ENCODE measurements at places on chromosomes 13 and 19.

GRCh38 chr13:94674609-94675348 lies 37.6 kb downstream of the SOX21 start:
- DNase-seq, result peak; percentile 15

- DNase-seq, result no peak
These were observed 323.6 kb downstream of the TDRD3 start for GRCh38 chr13:60720590-60720989.

DNA sequence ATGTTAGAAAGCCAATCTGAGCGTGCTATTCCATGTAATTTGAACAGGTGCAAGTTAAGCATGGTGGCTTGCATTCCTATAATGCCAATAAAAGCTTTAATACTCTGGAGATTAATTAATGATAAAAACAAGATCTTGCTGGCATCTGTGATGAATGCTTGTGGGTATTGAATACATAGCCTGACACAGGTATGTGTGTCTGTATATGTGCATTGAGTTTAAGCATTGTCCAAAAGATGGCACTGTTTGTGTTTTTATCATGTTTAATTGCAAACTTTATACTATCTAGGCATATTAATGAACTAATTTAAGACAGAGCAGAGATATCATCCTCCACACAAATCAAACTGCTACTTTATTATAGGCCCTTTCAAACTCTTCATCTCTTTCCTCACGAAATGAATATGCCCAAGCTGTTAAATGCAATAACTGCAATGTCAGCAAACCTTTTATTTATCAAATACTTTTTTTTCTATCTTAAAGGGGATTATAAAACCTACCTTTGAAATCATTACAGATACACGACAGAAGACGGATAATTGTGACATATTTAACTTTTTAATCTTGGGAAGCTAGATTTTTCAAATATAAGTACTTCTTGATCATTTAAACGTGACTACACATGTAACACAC lies 86.5 kb downstream of the TNFSF11 start:
- peak; percentile 34 for DNase-seq

- DNase-seq, result no peak
These were observed 149.5 kb upstream of the ZNF507 start for GRCh38 chr19:32195706-32196610.

DNA sequence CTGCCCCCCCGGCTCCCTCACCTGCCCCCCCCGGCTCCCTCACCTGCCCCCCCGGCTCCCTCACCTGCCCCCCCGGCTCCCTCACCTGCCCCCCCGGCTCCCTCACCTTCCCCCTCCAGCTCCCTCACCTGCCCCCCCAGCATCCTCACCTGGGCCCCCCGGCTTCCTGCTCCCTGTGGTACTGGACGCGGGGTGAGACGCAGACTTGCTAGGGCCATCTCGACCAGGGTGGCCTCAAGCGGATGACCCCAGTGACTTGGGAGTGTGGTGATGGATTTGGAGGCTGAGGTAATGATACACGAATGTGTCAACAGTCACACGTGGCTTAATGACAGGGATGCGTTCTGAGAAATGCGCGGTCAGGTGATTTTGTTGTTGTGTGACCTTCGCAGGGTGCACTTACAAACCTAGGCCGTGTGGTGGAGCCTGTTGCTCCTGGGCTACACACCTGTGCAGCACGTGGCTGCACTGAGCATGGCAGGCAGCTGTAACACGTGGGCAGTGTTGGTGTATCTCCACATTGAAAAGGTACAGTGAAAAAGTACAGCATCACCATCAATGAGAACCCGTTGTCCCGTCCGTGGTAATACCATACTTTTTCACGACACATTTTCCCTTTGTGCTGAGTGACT lies 197.8 kb downstream of the TEX29 start:
- no peak for DNase-seq

DNA sequence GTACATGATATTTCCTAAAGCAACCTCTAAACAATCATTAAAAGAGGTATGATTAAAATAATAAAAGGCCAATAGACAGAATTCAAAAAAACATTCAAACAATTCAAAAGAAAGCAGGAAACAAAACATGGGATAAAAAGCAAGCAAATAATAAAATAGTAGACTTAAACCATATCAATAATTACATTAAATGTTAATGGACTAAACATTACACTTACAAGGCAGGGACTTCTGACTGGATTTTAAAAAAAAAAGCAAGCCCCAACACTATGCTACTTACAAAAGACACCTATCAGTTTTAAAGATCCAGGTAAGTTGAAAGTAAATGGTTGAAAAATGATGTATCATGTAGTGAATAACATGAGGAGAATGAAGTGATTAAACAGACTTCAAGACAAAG lies 65.2 kb downstream of the KLF2 start:
- no peak for DNase-seq

GRCh38 chr19:40403262-40403984 lies 9.8 kb downstream of the PRX start:
- peak; percentile 87 for DNase-seq

- DNase-seq, result peak; percentile 36
These were observed 36.5 kb downstream of the B3GLCT start for GRCh38 chr13:31236211-31236786.

GRCh38 chr19:1811472-1811894 lies 593 bp downstream of the ATP8B3 start:
- DNase-seq, result peak; percentile 41

GRCh38 chr19:7994114-7994513 lies 11.3 kb downstream of the ELAVL1 start:
- DNase-seq, result no peak

DNA sequence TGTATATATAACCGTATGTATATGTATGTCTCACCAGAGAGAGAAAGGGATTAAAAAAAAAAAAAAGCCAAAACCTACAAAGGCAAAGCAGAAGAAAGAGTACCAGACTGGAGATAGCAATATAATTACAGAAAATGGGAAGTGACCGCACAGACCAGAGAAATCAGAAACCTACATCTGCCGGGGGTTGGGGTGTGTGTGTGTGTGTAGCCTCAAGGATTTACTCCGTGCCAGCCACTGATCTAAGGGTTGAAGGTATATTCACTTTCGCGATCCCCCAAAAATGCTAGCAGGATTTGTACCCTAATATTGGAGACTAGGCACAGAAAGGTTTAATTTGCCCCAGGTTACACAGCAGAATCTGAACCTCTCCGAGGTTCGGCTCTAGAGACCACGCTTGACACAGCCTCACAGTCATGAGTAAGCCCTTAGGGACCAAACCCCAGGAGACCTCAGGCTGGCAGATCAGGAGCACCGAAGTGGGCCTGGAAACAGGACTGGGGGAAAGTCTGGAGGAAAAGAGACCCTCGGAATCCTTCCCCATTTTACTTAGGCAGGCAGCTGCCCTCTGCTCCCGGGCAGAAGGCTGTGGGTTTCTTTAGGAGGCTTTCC lies 14.8 kb downstream of the ARL11 start:
- no peak for DNase-seq

DNA sequence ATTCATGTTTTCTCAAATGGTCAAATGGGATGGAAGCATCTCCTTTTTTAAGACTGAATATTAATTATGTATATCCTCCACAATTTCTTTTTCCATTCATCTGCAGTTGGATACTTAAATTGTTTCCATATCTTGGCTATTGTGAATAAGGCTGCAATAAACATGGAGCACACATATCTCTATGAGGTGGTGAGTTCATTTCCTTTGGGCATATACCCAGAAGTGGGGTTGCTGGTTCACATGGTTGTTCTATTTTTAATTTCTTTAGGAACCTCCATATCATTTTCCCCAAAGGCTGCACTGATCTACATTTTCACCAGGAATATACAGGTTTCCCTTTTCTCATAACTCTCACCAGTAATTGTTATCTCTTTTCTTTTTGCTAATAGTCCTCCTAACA lies 566.3 kb downstream of the KCTD12 start:
- DNase-seq, result no peak

- peak; percentile 63 for DNase-seq
These were observed 727.4 kb upstream of the SLITRK1 start for GRCh38 chr13:84609716-84610115.

- DNase-seq, result no peak
These were observed 34.5 kb downstream of the DNM2 start for GRCh38 chr19:10752237-10752912.

GRCh38 chr13:39779337-39780265 lies 124.1 kb downstream of the COG6 start:
- DNase-seq, result peak; percentile 60

DNA sequence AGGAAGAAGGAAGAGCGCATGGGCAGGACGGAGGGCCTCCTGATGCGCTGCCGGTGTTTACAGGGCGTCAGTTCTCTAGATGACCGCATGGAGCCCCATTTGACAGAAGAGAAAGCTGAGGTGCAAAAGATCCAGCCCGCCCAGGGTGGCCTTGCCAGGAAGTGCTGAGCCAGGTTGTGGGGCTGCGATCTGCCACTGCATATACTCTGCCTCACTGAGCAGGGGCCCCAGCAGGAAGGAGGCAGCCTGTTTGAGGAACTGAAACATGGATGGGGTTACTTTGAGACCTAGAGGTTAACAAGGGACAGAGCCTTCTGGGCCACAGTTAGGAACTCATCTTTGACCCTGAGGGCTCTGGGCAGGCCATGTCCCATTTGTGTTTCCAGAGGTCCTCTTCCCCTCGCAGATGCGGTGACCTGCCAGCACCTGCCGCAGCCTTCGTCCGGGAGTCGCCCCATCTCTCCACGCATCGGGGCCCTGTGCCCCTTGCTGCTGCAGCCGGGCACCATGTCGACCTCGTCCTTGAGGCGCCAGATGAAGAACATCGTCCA lies 3.2 kb downstream of the EPN1 start:
- DNase-seq, result no peak

DNA sequence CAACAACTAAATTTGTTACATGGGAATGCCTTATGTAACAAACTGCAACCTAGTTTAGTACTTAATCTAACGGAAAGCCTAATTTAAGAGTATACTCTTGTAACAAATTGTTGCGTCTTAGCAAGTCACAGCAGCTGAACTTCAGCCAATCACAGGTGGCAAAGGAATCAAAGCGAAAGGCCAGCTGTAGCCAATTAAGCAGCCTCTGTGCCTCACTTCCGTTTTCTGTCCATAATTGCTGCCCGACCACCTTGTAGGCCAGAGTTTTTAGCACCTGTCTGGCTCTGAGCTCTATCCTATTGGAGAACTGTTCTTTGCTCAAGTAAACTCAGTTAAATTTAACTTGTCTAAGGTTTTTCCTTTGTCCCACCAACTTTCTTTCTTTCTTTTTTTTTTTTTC lies 18.1 kb upstream of the HSPH1 start:
- no peak for DNase-seq

DNA sequence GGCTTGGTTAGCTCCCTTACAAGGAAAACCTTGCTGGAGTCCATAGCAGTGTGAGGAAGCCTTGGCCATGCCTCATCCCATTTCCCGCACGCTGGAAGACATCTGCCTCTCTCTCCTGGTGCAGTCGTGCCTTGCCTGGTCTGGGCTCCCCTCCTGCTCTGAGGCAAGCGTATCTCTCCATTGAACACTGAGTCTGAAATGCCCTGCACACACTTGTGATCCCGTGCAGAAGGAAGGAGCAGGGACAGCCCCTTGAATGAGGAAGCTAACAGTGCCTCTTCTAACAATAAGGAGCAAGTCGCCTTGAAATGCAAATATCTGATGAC lies 407 bp upstream of the ZNF440 start:
- no peak for DNase-seq

DNA sequence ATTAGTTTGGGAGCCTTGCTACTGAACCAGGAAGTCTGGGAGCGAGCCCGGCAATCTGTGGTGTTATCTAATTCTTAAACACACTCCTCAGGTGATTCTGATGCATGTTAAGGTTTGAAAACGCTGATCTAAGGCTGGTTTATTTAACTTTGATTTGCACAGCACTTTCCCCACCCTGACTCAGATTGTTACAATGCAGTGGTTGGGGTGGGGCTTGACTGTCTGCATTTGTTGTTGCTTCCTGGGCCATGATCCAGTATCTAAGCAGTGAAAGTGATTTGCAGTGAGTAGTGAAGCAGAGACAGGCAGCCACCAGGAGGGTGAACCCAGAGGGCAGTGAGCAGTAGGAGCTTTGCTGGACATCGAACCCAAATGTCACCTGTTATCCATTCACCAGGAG lies 81.6 kb upstream of the ARGLU1 start:
- DNase-seq, result peak; percentile 12

DNA sequence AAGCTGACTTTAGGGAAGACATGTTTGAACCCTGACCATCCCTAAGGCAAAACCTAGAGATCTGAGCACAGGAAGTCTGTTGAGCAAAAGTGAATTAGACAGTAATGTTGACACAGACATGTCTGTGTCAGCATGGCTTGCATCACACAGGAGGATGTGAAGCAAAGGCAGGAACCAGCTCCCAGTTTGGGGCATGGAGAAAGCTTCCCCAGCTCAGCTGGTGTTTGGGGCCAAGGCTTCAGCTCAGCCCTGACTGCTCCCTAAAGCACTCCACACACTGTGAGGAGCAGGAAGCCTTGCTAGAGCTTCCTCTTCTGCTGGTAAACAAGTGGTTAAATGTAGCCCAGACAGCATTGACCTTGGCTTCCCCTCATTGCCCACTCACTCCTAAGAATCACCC lies 153.8 kb upstream of the UBL3 start:
- peak; percentile 28 for DNase-seq

GRCh38 chr13:78341032-78341431 lies 262.3 kb downstream of the POU4F1 start:
- no peak for DNase-seq

DNA sequence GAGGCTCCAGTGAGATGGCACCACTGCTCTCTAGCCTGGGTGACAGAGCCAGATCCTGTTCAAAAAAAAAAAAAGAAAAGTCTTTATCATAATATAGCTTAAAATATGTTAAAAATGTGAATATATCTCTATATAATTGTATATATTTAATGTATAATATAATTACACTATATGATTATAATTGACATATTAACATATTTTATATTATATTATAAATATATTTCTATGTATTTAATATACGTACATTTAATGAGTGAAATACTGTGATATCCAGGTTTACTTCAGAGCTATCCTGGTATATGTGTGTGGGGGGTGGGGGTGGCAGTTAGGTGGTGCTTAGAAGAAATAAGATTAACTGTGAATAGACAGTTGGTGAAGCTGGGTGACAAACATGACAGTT lies 35.6 kb upstream of the SPRY2 start:
- DNase-seq, result no peak

DNA sequence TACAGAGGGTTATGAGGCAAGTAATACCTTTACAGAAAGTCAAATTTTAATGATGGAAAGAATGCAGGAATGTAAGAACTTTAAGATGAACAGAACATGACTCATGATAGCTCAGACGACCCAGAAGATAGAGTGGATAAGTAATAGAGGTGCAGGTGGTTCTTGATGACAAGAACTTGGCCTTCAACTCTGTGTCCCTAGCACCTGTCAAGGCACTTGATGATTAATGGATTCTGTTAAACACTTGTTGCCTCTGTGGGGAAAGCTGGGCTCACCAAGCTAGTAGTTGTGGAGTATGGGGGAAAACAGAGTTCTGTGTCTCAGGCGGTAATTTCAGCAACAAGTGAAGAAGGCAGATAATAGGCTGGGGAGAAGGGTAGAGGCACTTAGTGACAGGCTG lies 306.2 kb downstream of the ATP8A2 start:
- no peak for DNase-seq

- DNase-seq, result no peak
These were observed 1.8 kb downstream of the FREM2 start for GRCh38 chr13:38688674-38689073.

DNA sequence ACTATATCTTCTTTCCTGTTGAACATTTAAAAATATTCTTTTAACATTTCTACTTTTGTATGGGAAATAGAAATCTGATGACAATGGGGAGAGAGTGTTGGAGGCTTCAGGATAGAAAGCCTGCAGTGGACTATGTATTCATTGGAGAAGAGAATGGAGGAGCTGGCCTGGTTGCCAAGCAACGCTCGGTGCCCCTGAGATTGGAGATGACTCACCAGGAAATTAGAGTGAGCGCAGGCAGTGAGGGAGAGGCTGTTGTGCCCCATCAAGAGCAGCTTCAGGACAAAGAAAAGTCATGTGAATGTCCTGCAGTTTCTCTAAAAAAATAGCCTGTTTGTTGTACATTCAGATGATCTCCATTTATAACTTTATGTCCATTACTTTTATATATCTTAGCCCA lies 48.7 kb upstream of the ZNF835 start:
- DNase-seq, result no peak

Measured in fibroblast of skin of abdomen (primary cell).